Left ventricle myocardium superior (tissue), 1 donor: ENCODE measurements at places on chromosomes 11 and 22. TPM values are rescaled to one million over a fixed set of nuclear protein-coding genes. Genes with fewer than 3 reads are reported as not detected.

DNA sequence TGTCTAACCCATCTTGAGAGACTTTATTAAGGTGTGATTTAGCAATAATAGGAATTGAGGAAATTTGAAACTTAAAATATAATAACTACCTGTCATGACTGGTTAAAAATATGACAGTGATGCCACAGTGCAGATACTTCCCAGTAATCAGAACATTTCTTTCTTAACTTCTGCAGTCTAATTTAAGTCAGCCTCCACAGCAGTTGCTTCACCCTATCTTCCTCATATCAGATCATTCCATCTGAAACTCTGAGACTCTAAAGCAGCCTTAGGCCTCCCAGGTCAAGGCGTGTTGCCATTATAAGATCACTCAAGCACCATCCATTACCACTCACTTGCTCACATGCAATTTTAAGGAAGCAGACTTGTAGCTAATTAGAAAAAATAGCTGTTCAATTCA is 302.2 kb downstream of the AASDHPPT start:
- no peak for DNase-seq

- DNase-seq: no peak
Observed at GRCh38 chr11:87722756-87723565, 452.3 kb downstream of the RAB38 start.

- DNase-seq: no peak
Observed at GRCh38 chr11:124442442-124442841, 3.1 kb downstream of the OR8B8 start.

DNA sequence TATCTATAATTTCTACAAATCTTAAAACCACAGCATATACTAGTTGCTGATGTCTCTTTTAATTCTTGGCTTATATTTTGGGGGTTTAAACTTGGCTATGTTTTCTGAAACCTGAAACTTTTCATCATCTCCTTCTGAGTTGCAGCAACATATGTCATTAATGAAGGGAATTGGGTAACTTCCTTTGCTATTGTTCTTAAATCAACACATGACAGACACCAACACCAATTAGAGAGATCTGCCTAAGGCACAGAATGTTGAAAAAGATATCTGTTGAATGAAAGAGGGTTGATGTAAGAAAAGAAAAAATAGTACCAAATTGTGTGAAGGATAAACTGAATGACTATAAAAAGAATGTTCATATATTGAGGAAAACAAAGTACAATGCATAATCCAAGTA is 10.3 kb upstream of the GAS2 start:
- DNase-seq: no peak

DNA sequence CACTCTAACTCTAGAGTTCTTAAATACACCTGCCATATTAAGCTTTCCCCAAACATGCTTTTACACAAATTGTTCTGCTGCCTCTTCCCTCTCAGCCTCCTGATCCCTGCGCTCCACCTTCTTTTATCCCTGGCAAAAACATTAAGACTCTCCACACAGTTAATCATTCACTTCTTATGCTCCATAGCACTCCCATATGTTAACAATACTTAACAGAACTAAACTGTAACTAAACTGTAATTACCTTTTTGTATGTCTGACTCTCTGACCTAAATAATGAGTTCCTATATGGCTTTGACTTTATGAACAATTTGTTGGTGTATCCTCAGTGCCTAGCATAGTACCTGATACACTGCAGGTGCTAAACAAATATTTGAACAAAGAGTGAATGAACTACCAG is 71.8 kb downstream of the BTBD10 start:
- DNase-seq: no peak

The TRIM49C gene
- total RNA-seq: not detected

The CENPM gene
- total RNA-seq: 0.52 TPM

The MUC6 gene
- total RNA-seq: not detected

The C11orf86 gene
- not detected for total RNA-seq

The HSPB2 gene
- 37.0 TPM for total RNA-seq
